ENCODE measurements at places on chromosomes 6 and 20.
A peak's percentile ranks its signal among the peaks of the same experiment; 100 is the strongest.

DNA sequence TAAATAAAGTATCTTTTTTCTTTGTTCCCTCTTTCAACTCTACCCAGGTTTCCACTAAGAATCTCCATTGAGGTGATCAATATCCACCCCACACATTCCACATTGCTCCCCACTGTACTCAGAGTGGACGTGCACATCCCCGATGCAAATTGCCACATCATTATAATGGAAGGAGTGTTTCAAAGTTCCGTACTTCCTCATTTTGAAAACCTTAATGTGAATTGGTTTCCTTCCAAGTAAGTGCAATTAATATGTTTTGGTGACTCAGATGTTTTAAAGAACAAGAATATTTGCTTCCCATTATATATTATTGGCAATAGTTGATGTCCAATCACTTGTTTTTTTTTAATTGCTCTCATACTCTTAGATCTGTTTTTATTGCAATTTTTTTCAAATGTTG lies 463.6 kb downstream of the HACE1 start:
- no peak for DNase-seq

DNA sequence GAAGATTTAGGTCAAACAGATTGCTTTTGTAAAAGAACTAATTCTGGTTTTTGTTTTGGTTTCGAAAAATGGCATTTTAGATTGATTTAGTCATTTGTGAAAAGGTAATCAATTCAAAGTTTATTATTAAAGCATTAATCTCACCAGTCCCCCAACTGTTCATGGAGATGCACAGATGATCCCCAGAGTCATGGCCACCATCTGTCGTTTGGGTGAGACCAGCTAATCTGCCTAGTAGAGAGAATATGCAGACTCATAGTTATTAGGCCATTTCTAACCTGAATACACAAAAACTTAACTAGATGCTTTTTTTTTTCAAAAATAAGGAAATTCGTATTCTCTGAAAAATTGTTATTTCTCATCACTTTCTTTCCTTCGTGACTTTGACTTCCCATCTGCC lies 58.1 kb downstream of the C6orf58 start:
- no peak for DNase-seq

DNA sequence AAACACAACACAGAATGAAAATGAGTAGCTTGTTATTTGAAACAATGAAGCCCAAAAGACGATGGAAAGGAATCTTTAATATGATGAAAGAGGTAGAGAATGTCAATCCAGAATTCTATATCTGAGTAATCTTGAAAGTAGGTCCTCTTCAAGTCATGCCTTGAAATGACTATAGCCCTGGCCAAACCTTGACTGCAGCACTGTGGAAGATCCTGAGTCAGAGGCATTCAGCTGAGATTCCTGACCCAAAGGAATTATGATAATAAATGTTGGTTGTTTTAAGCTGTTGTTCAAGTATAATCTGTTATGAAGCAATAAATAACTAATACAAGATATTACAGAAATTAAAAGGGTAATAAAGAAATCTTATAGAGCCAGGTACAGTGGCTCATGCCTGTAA lies 64.8 kb downstream of the IBTK start:
- peak; percentile 37 for DNase-seq

- DNase-seq, result no peak
These were observed 14.3 kb downstream of the TTBK1 start for GRCh38 chr6:43257367-43258145.

- no peak for DNase-seq
These were observed 154.0 kb downstream of the PDSS2 start for GRCh38 chr6:107305391-107305790.

DNA sequence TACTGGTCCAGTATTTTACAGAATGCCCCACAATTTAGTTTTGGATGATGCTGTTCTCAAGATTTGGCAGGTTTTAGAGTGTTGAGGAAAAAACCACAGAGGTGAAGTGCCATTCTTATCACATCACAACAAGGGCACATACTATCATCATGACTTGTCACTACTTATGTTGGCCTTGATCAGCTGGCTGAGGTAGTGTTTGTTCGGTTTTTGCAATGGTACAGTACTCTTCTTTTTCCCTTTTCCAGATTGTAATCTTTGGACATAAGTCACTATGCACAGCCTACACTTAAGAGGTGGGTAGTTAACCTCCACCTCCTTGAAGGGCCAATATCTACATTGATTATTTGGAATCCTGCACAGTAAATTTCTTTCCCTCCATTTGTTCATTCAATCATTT lies 8.8 kb downstream of the TENT5A start:
- no peak for DNase-seq

- DNase-seq, result no peak
These were observed 12.2 kb upstream of the NCOA3 start for GRCh38 chr20:47489448-47489872.

- DNase-seq, result no peak
These were observed 34.7 kb downstream of the BMP2 start for GRCh38 chr20:6802227-6802626.

DNA sequence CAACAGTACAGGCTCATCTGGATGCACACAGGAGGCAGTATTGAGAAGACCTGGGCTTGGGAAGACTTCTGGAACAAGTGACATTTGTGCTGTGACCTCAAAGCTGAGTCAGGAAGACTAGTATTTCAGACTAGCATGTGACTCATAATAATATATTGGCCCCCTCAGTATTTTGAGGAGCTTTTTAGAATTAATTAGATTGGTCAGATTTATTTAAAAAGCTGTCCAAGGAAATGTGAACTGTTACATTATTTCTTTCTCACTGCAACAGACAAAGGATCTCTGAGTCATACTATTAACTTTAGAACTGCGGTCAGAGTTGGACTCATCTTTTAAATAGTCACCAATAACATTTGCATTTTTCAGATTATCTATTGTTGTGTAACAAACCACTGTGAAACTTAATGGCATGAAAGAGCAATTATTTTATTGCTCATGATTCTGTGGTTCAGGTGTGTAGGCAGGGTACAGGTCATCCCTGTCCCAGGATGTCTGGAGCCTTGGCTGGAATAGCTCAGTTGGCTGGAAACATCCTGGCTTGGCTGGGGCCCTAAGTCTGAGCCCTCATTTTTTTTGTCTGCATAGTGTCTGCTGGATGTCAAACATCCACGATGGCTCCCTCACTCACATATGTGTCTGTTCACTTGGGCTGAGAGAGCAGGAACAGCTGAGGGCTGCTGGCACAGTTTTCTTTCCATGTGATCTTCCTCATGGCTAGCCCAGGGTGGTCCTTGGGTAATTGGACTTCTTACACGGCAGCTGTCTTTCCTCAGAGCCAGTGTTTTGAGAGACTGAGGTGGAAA lies 46.9 kb downstream of the MAP3K4 start:
- DNase-seq, result peak; percentile 92

DNA sequence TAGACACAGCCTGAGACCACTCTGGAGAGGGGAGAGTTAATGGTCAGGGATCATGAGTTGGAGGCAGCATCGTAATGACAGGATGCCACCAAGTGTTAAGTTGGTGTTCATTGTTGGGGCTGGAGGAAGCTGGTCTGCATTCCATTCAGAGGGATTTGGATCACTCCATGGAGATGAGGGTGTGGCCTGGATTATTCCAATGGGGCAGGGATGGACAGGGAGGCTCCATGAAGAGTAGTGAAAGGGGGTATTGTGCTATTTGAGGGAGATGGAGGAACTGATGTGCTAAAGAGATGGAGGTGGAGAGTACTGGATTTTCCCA lies 1.1 kb downstream of the SAPCD1 start:
- peak; percentile 57 for DNase-seq

DNA sequence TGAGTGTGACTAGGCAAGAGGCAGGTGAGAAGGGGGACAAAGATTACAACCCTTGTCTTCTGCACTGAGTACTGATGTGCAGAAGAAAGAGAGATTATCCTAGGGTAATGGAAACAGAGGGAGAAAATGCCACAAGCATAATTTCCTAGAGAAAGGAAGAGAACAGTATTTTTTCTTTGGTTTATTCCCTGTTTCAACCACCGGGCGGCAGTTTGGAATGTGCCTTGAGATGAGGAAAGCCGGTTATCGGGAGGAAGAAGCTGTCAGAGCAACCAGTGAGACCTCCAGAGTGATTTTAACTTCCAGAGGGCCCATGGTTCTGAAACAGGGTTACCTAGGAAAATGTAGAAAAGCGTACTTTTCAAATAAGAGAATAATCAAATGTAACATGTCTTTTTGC lies 121.4 kb downstream of the REV3L start:
- DNase-seq, result peak; percentile 29

DNA sequence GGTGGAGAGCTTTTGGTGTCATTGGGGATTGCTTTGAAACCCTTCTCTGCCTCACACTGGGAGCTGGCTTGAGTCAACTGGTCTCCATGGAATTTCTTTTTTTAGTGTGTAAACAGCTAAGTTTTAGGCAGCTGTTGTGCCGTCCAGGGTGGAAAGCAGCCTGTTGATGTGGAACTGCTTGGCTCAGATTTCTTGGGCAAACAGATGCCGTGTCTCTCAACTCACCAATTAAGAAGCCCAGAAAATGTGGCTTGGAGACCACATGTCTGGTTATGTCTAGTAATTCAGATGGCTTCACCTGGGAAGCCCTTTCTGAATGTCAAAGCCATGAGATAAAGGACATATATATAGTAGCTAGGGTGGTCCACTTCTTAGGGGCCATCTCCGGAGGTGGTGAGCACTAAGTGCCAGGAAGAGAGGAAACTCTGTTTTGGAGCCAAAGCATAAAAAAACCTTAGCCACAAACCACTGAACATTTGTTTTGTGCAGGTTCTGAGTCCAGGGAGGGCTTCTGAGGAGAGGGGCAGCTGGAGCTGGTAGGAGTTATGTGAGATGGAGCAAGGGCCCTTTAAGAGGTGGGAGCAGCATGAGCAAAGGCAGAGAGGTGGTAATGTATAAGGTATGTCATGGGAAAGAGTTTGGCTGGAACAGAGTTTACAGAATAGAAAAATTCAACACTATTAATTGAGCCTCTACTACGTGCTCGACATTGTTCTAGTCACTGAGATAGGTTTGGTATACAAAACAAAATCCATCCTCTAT lies 31.2 kb downstream of the SRSF3 start:
- DNase-seq, result peak; percentile 74

GRCh38 chr6:158125271-158125670 lies 42.8 kb downstream of the SERAC1 start:
- no peak for DNase-seq

GRCh38 chr20:35085477-35086225 lies 7.0 kb downstream of the TRPC4AP start:
- DNase-seq, result no peak

DNA sequence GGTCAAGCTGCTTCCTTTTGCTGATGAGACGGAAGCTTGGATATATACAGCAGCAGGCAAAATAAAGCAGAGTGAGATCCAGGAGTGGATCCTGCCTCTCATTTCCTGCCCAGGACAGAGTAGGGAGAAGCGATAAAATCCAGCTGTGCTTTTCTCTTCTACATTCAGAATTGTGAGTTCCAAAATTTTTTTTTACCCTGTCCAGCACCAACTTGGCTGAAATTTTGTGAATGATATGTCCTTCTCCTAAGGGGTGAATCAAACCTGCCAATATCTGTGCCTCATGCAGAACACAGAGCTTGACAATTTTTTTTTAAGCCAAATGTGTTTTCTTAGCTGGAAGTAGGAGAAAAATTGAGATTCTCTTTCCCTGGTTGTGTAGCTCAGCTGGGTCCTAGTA lies 235.6 kb upstream of the CHD6 start:
- no peak for DNase-seq

- no peak for DNase-seq
These were observed 24.4 kb upstream of the ARID1B start for GRCh38 chr6:156752666-156753301.

DNA sequence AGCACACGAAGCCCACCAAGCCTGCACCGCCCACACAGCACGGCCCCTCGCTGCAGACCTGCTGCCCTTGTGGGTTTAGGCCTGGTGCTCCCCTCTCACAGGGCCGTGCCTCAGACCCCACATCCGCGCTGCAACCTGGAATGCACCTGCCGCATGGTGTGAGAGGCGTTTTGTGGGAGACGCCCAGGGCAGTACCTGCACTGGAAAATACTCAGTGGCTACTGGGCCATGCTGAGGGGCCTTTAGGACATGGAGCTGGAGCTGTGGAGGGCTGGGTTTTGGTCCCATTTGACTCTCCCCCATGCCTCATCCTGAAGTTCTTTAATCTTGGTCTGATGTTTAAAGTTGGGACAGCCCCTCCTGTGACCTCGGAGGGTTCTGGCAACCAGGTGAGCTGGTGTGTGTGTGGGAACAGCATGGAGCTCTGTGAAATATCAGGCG lies 116.3 kb downstream of the ERMARD start:
- DNase-seq, result no peak

DNA sequence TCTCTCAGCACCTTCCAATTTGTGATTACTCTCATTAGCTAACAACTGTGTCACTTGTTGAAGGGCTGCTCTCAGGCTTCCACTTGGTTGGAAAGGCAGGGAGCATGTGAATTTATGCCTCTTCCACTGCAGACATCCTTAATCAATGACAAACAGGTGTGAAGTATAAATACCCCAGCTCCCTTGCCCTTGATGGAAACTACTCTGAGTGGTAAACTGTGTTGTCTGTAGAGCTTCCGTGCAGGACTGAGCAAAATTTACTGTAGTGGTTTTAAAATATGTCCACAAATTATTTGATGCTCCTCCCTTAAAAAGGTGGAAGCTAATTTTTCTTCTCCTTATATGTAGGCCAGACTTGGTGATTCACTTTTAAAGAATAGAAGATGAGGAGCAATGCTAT lies 253.0 kb upstream of the TBX18 start:
- no peak for DNase-seq

DNA sequence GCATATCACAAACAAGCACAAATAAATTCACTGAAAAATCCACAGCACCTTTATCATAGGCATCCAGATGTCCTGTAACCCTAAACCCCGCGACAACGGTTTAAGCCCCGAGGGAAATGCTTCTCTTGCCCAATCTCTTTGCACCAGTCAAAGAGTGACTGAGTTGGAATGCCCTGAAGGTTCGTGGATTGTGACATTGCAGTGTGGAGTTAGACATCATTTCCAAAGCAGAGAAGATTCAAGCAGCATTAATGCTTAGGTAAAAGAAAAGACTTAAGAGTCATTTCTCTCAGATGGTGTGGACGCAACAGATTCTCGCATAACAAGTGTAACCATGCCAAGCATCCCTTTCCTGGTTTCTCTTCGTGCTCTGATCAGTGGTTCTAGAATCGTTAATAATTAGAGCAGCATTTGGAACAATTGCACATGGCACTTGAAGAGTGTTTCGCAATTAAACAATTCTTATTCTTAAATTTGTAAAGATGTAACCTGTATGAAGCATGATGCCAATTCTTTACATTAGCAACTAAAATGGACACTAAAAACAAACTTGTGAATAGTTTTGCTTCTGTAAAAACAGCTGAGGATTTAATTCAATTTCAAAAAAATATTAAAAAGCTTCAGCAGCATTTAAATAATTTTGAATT lies 121.6 kb downstream of the HIVEP2 start:
- no peak for DNase-seq

All from stromal cell of bone marrow (primary cell).